NCI-H1105 treated with DMSO at 0.1 percent for 48 hours (cell line): ENCODE measurements at places on chromosomes 5 and 9.

DNA sequence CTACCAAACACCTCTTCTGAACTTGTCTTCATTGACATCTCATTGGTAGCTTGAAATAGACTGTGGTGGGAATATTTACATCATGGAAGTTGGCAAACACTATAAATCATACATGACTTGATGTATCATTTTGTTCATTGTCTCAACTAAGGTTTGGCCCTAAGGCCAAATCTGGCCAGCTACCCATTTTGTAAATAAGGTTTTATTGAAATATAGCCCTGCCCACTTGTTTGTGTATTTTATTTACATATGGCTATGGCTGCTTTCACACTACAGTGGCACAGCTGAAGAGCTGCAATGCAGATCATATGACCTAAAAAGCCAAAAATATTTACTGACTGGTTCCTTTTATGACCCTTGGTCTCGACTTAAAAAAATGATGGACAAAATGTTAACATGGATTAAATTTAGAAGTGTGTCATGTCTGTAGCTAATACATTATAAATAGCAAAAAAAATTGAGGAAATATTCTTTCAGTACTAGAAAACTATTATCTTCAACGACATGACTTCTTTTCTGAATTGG, 22.1 kb downstream of the FAM240B start:
- no peak for DNase-seq

DNA sequence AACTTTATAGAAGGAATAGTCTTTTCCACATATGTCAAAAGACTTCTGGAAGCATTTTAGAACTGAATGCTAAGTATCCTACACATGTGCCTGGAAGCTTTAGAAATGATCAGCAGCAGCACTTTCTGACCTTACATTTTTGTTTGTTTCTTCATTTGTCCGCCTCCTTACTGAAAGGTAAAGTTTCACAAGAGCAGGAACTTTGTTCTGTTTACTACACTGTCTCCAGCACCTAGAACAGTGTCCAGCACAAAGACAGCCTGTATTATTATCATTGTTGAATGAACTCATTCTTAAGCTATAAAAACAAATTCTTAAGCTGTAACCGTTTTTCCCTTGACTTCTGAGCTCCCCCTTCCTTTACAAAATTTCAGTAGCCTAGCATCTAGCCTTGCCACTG, 14.8 kb downstream of the PIP5K1B start:
- no peak for DNase-seq

GRCh38 chr9:75658301-75658905, 232.1 kb upstream of the PCSK5 start:
- DNase-seq, result no peak

DNA sequence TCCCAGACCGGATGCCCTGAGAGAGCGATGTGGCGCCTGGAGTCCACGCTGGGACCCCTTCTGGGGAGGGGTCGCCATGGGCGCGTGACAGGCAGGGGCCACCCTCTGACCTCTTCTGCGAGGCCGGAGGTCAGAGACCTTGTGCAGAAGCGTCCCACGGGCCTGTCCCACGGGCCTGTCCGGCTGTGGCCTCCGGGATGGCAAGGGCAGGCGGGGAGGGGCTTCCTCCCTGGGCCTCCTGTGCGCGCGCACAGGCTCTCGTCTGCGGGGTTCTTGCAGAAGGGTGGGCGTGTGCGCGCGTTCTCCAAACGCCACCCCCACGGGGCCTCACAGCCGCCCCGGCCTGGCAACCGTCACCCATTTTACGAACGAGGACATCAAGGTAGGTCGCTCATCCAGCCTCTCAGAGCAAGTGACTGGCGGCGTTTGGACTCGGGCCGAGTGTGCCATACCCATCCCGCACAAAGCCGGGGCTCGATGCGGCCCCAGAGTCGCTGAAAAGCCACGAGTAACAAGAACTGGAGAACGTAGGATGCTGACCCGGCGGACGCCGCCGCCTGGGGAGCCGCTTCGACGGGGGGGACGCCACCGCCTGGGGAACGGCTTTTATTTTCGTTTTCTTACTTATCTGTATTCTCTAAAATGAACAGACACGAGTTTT, 897 bp downstream of the AHRR start:
- DNase-seq, result no peak

- DNase-seq, result peak; percentile 55
Measured at GRCh38 chr5:51194671-51195070, 188.6 kb upstream of the ISL1 start.

GRCh38 chr9:135796784-135797485, 95.0 kb downstream of the KCNT1 start:
- no peak for DNase-seq

GRCh38 chr5:89904442-89904841, 505.1 kb downstream of the CETN3 start:
- no peak for DNase-seq

DNA sequence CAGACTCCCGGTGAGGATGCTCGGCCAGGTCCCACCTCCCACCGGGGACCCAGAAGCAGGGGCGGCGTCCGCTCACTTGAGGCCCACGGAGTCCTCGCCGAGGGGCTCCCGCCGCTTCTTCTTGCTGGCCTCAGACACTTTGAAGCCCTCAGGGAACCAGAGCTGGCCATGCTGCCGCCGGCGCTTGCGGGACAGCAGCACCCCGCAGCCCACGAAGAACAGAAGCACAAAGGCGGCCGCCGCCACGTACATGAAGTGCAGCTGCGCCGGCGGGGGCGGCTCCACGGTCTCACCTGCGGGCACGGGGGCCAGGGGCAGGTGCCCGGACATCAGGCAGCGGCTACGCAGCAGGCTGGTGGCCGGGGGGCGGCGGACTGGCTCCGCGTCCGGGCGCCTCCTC, 19.4 kb upstream of the SEC16A start:
- DNase-seq, result no peak

GRCh38 chr5:51661646-51662265, 278.5 kb downstream of the ISL1 start:
- no peak for DNase-seq

GRCh38 chr9:12846035-12846434, 71.2 kb downstream of the LURAP1L start:
- no peak for DNase-seq

GRCh38 chr5:57862471-57862911, 379.9 kb upstream of the ACTBL2 start:
- peak; percentile 2 for DNase-seq

DNA sequence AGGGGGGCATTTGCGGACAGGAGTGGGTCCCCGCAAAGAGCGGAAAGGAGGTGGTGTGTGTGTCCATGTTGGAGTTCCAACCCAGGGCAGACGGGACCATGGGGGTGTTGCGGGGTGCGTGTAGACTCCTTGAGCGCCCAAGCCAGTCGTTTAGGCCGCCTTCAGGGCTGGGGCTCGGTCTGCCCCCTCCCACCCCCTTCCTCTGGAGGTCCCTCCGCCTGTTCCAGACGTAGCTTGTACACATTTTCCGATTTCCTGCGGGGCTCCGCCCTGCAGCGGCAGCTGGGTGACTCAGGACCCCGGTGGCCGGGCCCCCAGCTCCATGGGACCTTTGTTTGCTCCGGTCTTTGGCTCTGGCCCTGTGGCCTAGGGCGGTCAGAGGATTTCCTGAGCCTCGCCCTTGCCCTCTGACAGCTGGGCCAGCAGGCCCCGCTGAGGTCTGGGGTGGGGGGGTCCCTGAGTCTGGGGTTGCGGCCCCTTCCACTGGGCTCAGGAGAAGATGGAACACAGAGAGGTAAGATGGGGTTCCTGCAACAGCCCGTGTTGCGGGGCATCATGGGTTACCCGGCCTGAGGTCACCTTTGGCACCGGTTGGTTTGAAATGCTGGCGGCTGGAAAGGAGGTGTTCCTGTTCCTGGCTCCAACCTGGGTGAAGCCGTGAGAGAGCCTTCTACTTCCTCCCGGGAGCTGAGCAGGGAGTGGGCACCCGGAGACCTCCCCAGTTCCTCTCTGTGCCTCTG, 1.5 kb downstream of the PKN3 start:
- DNase-seq, result no peak

DNA sequence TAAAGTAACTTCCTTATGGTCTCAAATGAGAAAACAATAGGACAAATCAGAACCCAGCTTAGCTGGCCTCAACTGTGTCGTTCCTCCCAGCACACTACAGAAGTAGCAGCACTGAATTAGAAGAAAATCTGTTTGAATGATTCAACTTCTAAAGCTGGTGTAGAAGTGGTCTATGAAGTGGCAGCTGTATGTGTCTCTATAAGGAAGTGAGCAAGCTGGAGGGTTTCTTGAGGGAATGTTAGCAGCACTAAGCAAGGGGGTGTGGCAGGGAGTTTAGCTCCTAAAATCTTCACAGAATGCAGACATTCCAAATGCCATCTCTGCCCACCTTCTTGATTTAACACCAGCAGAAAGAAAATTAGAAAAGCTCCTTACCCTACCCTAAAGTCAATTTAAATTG, 4.1 kb downstream of the KLF9 start:
- no peak for DNase-seq

DNA sequence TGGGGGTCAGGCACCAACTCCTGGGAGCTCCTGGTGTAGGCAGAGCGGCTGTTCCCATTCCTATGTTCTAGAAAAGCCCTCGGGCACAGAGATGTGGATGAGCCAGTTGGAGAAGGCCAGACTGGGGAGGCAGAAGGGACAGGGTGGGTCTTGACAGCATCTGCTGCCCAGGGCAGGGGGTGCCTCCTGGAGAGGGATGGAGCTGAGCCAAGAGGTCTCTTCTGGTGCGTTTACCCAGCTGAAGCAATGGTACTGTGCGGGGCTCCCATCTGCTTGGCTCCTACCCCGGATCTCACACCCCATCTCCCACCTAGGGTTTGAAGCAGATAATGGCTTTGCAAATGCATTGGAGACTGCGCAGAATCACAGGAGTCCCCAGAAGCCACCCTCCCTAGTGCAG, 41.3 kb downstream of the SHB start:
- peak; percentile 34 for DNase-seq

- no peak for DNase-seq
Measured at GRCh38 chr9:108755979-108756378, 99.8 kb downstream of the ACTL7B start.

DNA sequence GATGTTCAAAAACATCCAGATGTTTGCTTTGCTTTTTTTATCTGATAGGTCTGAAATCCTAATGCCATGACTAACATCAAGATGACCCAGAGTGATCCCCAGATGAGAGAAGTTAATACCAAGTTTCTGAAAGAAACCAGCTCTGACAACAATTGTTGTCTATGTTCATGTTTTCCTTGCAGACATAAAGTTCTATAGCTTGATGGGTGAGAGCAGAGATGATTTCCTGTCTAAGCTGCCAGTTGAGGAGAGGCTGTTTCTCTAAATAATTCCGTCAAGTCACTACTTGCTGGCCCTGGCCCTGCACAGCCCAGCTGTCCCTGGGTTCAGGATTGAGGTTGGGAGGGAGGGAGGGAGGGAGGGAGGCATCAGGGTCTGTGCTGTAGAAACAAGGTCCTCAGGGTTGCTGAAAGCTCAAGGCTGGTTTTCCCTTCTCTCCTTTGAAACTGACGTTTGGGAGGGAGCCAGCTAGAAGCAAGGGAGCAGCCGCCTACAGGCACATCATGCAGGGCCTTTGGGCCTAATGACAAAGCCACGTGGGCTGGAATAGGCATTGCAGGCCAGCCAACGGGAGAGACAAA, 3.9 kb downstream of the SPARC start:
- DNase-seq, result no peak

DNA sequence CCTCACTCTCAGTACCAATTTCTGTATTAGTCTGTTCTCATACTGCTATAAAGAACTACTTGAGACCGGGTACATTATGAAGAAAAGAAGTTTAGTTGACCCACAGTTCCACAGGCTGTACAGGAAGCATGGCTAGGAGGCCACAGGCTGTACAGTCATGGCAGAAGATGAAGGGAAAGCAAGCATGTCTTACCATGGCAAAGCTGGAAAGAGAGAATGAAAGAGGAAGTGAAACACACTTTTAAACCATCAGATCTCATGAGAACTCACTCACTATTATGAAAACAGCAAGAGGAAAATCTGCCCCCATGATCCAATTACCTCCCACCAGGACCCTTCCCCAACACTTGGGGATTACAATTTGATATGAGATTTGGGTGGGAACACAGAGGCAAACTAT, 698.8 kb downstream of the CDH9 start:
- no peak for DNase-seq

DNA sequence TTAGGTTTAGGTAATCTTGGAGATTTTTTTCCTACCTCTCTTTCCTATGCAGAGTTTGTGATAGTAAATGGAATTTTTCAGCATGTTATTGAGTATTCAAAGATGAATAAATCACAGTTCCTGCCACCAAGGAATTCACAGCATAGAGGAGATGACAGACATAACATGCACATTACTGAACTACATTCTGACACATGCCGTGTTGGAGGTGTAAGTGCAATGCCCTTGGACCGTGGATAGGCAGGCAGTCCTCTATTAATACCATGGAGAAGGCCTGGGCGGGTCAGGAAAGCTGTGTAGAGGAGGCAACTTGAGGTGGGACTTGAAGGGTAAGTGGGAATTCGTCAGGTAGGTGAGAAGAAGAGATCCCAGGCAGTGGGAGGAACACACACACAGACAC, 43.9 kb downstream of the MCCC2 start:
- no peak for DNase-seq

GRCh38 chr5:88518131-88519016, 249.7 kb upstream of the TMEM161B start:
- no peak for DNase-seq

DNA sequence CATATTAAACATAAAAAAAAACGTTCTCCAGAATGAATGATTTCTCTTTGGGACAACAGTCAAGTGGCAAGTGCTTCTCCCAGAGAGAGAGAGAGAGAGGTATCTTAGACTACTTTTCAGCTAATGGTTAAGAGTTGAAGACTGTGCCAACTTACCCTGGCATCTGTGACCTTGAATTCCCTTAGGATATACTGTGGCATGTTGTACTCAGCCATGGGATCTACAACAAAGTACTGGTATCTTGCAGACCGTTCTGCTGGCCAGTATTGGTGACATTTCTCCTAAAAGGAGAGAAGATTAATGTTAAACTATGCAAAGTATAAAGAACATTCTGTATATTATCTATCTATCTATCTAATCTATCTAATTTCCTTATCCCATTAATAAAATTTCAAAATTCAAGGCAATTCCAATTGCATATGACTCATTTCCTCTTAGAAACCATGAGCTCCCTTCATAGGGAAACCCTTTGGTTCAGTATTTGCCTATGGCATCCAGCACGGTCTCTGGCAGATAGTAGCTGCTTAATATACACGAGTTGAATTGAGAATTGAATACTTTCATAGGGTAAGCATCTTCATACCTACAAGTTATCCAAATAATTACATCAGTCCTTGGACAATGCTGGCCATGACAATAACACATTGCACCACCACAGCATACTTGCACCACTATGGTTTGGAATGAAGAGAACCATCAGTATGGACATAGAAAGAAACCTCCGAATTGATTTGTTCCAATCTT, 539.4 kb upstream of the DMAC1 start:
- no peak for DNase-seq
